ENCODE measurements at places on chromosomes 3 and 15.
A peak's percentile ranks its signal among the peaks of the same experiment; 100 is the strongest.

DNA sequence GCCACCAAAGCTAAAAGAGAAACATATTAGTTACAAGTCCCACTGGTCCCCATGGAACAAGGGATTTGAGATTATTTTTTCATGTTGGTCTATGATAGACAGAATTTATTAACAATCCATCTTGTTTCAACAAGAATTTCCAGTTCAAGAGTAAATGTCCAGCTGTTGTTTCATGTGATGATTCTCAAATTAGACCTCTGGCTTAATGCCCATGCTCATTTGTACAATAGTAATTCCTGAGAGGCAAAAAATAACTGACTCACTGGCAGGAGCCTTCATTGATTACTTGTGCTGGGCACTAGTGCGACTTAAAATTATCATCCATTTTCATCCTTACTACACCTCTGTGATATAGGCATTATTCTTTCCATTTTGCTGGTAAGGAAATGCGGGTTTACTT is 171.3 kb downstream of the ITPR1 start:
- no peak for DNase-seq

- DNase-seq = no peak
Measured at GRCh38 chr3:183202004-183202722, 39.6 kb upstream of the LAMP3 start.

- DNase-seq = no peak
Measured at GRCh38 chr15:85047271-85047948, 65.8 kb downstream of the PDE8A start.

GRCh38 chr3:183158551-183159006 is 4.0 kb downstream of the LAMP3 start:
- peak; percentile 74 for DNase-seq

DNA sequence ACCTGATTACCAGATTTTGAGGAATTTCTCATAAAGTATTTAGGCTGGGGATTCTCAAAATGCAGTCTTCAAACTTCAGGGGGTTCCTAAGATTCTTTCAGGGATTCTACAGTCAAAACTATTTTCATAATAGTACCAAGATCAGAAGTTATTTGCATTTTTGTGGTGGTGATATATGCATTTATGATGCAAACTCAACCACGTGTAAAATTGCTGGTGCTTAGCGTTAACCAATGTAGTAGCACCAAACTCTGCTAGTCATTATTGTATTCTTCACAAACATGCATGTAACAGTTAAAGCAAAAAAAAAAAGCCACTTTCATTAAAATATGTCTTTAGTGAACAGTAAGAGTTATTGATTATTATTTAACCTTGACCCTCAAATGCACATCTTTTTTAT is 274.9 kb upstream of the DNAJC19 start:
- no peak for DNase-seq

DNA sequence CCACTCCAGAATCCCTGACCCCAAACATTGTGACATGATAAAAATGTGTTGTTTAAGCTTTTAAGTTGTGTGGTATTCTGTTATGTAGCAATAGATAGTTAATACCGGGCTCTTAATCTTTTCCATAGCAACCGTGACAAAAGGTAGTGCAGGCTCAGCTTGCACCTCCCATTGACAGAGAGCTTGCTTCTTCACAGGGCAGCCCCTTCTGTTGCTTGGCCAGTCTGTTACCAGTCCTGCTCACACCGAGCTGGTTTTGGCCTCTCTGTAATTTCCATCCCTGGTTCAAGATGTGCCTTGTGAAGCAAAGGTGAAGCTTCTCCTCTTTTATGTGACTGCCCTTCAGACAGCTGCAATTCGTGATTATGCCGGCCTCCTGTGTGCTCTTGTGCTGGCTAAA is 86.9 kb downstream of the CRYGS start:
- DNase-seq = no peak

GRCh38 chr15:80957556-80957955 is 32.1 kb downstream of the MESD start:
- DNase-seq = no peak

- DNase-seq = no peak
Measured at GRCh38 chr3:78022232-78022631, 982.3 kb downstream of the ROBO2 start.

GRCh38 chr3:18134386-18135059 is 290.6 kb downstream of the SATB1 start:
- DNase-seq = no peak

GRCh38 chr3:194808640-194809097 is 123.0 kb downstream of the FAM43A start:
- no peak for DNase-seq

- DNase-seq = no peak
Measured at GRCh38 chr15:33045066-33045810, 149.3 kb downstream of the FMN1 start.

GRCh38 chr3:52521881-52522650 is 11.6 kb downstream of the NT5DC2 start:
- DNase-seq = no peak

DNA sequence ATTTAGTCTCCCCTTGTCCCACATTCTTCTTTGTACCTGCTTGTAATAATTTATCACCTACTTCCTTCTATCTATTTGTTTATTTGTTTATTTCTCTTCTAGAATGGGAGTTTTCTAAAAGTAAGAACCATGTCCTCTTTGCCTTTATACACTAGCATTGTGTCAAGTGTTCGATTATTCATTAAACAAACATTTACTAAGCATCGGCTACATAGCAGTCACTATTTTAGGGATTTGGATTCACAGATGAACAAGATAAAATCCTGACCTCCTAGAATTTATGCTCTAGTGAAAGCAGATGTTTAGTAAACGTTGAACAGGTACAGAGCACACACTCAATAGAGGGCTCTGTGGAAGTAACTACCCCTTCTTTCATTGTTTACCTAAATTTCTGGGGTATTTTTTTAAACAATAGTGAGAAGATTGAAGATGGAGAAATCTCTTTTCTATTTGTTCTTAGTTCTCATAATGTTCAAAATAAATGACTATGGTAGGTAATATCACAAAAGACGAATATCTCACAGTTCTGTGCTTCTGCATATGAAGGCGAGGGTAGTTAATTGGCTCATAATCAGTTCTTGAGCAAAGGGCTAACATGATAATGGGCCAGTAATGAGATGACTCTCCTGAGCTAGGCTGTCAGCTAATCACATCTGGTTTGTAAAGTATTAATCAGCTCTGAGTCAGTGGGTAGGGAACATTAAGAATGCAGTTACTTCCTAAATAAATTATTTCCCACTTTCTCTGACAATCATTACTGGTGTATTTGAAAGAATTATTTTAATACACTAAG is 111.9 kb downstream of the SLC9A9 start:
- no peak for DNase-seq

- DNase-seq = no peak
Measured at GRCh38 chr3:128999102-128999501, 2.0 kb upstream of the EFCC1 start.

DNA sequence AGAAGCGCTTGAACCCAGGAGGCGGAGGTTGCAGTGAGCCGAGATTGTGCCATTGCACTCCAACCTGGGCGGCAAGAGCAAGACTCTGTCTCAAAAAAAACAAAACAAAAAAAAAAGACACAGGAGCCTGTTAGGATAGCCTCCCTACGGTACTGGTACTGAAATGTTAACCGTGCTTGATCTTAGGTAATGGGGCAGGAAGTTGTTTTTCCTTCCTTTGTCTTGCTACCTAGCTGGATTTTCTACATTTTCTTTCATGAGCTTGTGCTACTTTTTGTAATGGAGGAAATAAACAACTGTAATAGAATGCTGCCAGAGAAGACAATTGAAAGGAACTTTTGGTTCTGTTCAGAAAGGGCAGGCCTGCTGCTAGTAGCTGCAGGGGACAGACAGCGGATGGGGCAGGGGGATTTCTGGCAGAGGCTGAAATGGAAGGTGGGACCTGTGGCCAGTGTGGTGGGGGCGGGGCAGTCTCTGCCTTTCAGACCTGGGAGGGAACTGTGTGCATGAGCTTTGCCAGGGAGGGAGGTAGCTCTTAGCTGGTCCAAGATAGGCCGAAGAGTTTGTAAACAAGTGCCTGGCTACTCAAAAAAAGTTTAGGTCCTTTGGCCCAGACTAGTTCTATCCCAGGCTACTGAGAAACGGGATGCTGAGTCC is 49.0 kb upstream of the SEMA4B start:
- no peak for DNase-seq

DNA sequence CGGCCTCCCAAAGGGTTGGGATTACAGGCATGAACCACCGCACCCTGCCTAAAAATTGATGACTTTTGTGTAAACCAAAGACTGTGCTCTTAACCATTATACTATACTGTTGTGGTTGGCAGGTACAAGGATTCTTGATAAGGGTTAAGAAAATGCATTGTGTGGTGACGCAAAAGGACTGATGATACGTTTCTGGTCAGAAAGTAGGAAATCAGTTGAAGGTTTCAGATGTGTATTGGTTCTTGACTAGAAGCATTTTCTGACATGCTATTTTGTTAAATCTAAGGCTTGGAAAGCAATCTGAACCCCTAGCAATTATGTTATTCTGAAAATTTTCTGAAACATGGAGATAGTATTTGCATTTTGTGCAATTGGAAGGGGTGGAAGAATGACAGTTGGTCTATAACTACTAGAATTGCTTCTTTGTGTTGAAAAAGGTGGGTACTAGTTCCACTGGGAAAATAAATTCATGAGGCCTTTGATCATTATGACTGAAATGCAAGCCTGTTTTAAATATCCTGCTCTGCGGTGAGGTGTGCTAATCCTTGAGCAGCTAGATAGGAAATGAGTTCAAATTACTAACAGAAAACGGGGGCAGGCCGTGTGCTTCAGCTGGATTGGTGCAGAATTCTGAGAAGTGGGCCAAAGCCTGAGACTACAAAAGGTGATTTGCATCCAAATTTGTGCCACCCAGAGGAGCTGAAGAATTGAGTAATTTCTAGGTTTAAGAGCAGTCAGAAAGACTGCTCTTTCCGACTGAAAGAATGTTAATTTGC is 66.0 kb upstream of the LRRFIP2 start:
- no peak for DNase-seq

GRCh38 chr3:8307545-8308110 is 194.0 kb upstream of the LMCD1 start:
- DNase-seq = no peak

DNA sequence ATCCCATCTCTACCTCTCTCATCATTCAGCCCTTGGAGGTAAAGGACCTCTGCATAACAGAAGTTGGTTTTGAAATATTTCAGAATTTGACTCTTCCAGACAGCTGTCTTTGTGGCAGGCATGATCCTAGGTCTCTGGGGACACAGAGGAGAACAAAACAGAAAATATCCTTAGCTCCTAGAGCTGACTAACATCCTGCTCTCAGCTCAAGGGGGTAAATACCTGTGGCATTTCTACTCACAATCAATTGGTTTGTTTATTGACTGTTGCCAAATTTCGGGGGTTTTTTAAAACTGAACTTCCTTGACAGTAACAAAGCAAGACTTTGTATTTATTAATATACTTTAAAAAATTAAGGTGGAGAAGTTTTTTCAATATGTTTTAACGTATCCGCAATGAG is 78.8 kb downstream of the EOMES start:
- DNase-seq = no peak

- no peak for DNase-seq
Measured at GRCh38 chr15:76163457-76164295, 103.9 kb downstream of the TMEM266 start.

GRCh38 chr3:178500631-178501030 is 35.6 kb upstream of the KCNMB2 start:
- DNase-seq = no peak
